Left lobe of liver (tissue), 2 donors: ENCODE measurements at places on chromosomes 6 and 20. TPM values are rescaled to one million over a fixed set of nuclear protein-coding genes. Genes with fewer than 3 reads are reported as not detected.

The ID4 gene
- 0.70 TPM for total RNA-seq

The PSMB1 gene
- total RNA-seq = 89.8 TPM

The MRPL18 gene
- 28.8 TPM for total RNA-seq

DNA sequence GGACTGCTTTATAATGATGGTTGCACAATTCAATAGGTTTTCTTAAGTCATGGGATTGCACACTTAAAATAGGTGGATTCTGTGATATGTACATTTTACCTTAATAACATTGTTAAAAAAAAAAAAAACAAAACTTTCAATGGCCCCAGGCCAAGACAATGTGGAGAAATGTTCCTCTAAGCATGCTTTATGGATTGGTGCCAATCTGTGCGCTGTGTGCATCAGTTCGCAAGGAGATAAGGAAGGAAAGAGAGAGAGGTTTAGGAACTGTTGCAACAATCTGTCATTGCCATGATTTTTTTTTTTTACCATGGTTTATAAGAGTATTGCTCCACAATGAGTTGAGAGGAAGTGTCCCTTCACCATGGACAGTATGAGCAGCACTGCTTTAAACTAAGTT lies 399.6 kb downstream of the PTPRT start:
- DNase-seq = no peak

- DNase-seq = peak; percentile 93
Measured at GRCh38 chr20:63657937-63658748, at the start of gene RTEL1. TSS of gene RTEL1 (plus strand) at chr20:63658312. CDS start at chr20:63659403, 1,091 bp downstream.

DNA sequence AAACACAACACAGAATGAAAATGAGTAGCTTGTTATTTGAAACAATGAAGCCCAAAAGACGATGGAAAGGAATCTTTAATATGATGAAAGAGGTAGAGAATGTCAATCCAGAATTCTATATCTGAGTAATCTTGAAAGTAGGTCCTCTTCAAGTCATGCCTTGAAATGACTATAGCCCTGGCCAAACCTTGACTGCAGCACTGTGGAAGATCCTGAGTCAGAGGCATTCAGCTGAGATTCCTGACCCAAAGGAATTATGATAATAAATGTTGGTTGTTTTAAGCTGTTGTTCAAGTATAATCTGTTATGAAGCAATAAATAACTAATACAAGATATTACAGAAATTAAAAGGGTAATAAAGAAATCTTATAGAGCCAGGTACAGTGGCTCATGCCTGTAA lies 64.8 kb downstream of the IBTK start:
- DNase-seq = no peak

GRCh38 chr6:110528101-110528929 lies 51.9 kb upstream of the SLC22A16 start:
- no peak for DNase-seq

DNA sequence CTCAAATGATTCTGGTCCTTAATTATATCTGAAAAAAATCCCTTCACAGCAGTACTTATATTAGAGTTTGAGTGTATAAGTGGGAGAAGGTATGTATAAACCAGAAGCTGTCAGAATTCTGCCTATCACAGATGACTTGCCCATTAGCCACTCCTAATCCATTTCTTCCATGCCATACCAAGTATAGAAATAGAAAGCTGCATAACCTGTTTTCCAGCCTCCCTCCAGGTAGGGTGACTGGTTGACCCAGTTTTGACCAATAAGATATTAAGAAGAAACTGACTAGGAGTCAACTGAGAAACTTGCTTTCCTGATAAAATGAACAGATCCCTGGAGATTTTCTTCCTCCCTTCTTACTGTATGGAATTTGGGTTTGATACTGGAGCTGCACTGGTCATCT lies 112.2 kb upstream of the GRIK2 start:
- DNase-seq = no peak

DNA sequence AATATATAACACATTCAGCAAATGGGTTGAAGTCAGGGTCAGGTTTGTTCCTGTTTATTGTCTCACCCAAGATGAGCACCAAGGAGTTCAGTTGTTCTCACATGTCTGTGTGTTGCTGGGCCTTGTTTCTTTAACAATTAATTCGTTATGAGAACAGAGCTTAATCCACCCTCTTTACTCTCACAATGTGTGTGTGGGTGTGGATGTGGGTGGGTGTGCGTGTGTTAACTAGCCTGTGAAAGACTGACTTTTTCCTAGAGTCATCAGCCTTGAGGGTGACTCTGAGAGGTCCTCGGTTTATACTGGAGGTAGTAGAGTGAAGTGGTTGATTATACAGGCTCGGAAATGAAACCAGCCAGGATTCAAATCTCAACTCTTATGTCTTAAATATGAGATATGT lies 672.1 kb downstream of the MAFB start:
- DNase-seq = no peak

DNA sequence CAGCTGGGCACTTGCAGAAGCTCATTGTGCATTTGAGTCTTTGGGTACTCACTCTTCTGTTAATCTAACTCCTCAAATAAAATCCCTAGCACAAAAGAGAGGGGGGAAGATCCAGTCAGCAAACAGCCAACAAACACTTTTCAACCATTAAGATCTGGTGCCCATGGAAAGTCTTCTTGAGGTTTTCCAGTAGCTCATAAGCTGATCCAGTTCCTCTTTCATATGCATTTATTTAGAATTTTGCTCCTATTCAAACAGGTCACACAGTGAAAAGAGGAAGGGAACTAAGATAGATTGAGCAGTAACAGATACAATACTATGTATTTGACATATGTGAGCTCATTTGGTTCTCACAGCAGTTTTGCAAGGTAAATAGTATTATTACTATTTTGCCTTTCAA lies 38.6 kb downstream of the HLA-DPB1 start:
- no peak for DNase-seq

DNA sequence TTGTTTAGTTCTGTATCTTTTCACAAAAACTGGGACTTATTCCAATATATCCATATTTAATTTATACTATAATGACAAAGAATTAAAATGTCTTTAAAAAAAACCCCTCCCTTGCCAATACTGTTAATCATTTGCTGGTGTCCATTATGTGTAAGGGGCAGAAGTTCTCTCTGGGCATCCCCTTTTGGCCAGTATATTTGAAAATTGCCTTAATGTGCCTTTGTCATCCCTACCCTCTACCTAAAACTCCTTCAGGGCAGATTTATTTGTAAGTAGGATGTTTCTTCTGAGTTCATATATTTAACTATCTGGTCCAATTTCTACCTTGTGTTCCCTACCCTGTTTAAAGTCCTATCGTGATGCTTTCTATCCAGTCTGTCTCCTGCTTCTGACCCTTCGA lies 62.9 kb downstream of the ARHGAP18 start:
- DNase-seq = no peak

- no peak for DNase-seq
Measured at GRCh38 chr6:5172041-5172653, 87.0 kb downstream of the PPP1R3G start.

DNA sequence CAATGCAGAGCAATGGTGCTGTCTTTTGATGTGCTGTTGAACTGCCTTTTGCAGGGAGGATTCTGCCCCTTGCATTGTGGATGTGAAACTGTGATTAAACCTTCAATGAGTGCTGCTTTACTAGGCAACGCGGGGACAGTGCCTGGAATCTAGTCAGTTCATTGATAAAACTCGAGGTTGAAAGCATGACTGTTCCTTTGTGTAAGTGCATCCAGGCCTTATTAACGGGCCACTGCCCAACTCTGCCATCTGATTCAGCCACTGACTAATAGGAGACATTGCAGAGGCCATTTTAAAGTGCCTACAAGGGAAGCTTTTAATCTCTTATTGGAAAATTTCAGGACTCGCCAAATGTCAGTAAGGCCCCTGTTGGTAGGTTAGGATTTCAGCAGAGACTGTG lies 49.3 kb downstream of the SLC35F1 start:
- DNase-seq = no peak

DNA sequence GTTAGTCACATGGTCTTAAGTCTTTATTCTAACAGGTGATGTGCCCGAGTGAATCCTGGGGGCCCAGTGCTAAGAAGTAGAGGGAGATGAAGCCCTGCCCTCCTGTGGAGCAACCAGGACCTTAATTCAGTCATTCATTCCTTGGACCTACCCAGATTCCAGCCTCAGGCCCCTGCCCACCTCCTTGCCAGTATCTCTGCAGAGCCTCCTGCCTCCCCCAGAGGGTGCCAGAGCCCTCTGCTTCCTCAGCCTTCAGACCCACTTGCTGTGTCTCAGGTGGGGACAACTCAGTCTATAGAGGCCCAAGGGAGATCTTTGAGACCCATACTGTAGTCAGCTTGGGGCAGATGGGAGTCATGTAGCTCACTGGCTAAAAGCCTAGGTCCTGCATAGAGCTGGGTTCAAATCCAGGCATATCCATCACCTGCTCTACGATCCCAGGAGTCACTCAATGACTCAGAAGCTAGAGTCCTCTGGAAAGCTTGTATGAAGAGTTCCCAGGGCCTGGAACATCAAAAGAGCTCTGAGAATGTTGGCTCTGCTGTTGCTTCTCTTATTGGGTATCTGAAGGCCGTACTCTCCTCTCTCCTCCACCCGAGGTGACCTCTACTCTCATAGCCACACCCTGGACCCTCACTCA lies 3.9 kb upstream of the SIGLEC1 start:
- no peak for DNase-seq
